Activated CD8-positive, alpha-beta T cell treated with anti-CD3 and anti-CD28 coated beads for 36 hours (primary cell): ENCODE measurements at places on chromosomes 2 and 18. TPM values are rescaled to one million over a fixed set of nuclear protein-coding genes. Genes with fewer than 3 reads are reported as not detected.

GRCh38 chr18:48391868-48392267 lies 17.3 kb downstream of the ZBTB7C start:
- DNase-seq = no peak

- no peak for DNase-seq
Measured at GRCh38 chr18:44673256-44673880, 7.3 kb upstream of the SETBP1 start.

DNA sequence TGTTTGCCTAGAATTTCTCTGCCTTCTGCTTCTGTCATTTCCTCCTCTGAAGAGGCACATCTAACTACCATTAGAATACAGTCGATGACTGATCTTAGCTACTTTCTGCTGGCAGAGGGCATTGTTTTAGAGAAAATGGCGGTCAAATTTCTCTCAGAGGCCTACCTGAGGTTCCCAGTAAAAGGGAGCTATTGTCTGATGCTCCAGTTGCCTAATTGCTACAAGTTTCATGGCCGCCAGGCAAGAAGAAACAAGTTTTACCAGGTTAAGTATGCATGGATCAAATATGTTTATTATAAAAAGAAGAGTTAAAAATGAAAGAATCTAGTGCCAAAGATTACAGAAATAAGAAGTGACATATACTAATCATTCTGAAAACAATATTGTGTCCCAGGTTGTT lies 416.6 kb downstream of the DSC3 start:
- no peak for DNase-seq

- DNase-seq = peak; percentile 27
Measured at GRCh38 chr18:78986018-78986481, 6.4 kb downstream of the SALL3 start.

Gene PLEKHH2
- 0.56 TPM for total RNA-seq

Gene WDR33
- total RNA-seq = 71.4 TPM
